Left lobe of liver (tissue), 2 donors: ENCODE measurements at places on chromosomes 12 and 14. TPM values are rescaled to one million over a fixed set of nuclear protein-coding genes. Genes with fewer than 3 reads are reported as not detected.
A peak's percentile ranks its signal among the peaks of the same experiment; 100 is the strongest.

DNA sequence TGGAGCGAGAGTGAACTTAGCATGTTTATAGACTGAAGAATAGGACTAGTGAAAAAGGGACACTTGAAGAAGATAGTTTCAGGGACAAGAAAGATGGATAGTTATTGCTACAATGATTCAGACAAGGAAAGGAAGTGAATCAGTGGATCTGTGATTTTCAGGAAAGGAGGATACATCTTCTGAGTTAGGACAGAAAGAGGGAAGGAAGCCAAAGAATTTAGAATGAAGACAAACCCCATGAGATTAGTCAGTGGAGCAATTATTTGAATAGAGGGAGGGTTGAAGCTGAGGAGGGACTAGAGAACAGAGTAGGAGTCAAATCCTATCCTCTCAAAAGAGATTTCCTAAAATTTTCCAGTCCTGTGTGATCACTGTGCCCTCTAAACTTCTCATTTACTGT is 282.7 kb downstream of the AKAP6 start:
- no peak for DNase-seq

GRCh38 chr12:14699923-14700322 is 3.5 kb upstream of the GUCY2C start:
- DNase-seq: no peak

- DNase-seq: no peak
Observed at GRCh38 chr14:27134200-27134599, 536.4 kb upstream of the NOVA1 start.

DNA sequence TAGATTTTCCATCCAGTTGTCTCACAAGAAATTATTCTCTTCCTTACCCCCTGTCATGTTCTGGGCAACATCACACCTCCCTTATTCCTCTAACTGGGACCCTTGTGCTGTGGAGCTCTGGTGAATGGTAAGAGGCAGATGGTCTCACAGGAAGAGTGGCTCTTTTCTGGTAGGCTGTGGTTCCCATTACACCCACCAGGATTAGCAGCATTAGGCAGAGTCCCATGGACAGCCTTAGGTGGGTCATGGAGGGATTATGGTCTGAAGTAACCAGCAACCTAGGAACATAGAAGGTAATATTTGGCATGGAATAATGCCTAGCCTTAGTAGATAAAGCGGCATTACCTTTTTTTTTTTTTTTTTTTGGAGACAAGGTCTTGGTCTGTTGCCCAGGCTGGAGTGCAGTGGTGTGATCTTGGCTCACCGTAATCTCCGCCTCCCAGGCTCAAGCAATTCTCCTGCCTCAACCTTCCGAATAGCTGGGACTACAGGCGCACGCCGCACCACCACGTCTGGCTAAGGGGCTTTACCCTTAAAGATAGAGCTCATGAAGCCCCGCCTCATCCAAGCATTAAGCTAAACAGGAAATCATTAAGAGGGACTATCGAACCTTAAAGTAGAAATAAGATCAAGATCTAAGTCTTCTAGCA is 4.0 kb downstream of the C14orf119 start:
- DNase-seq: peak; percentile 46

DNA sequence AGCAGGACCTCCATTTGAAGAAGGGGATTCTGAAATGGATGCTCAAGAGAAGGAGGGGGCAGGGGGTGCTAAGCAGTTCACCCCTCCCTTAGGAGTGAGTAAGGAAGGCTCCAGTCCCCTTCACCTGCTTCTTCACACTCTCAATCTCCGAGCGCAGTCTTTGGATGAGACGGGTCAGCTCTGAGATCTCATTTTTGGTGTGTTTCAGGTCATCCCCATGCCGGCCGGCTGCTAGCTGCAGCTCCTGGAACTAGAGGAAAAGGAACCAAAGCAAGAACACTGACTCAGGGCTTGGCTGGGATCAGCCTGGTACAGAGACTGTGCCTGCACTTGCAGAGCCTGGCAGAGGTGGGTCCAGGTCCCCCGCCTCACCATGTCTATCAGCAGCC is 7.3 kb downstream of the KRT73 start:
- no peak for DNase-seq

- peak; percentile 90 for DNase-seq
Observed at GRCh38 chr14:70827752-70828151, 18.4 kb upstream of the MAP3K9 start.

GRCh38 chr12:38906482-38907200 is 1.2 kb upstream of the CPNE8 start:
- peak; percentile 91 for DNase-seq

DNA sequence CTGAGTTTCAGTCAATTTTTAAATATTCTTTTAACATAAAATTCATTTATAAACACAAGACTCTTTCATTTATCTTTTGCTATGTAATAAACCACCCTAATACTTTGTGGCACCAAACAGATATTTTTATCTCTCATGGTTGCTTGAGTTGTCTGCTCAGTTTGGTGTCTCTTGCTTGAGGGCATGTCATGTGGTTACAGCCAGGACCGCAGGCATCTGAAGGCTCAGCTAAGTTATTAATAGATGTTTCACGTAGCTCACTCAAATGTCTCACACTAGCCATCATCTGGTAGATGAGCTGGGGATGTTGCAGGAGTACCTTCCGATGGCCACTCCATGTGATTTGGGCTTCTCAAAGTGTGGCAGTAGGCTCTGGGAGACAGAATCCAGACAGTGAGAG is 597.8 kb downstream of the ETNK1 start:
- DNase-seq: no peak

DNA sequence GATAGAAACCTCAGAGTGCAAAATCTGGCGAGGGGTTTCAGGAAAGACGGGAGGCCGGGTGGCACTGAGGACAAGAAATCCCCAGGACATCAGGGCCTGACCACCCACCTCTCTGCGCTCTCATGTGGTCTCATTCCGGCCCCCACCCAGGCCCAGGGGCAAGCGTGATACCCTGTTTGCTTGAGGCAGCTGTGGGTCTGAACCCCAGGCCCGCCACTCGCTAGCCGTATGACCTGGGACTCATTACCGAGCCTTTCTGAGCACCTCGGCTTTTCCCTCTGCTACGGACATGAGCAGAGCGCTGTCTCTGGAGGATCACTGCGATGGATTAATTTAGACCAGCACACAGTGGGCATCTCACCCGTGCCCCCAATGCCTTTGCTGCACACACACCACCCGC is 25.5 kb upstream of the BCDIN3D start:
- no peak for DNase-seq

- DNase-seq: no peak
Observed at GRCh38 chr12:3149515-3150307, 72.5 kb downstream of the TSPAN9 start.

DNA sequence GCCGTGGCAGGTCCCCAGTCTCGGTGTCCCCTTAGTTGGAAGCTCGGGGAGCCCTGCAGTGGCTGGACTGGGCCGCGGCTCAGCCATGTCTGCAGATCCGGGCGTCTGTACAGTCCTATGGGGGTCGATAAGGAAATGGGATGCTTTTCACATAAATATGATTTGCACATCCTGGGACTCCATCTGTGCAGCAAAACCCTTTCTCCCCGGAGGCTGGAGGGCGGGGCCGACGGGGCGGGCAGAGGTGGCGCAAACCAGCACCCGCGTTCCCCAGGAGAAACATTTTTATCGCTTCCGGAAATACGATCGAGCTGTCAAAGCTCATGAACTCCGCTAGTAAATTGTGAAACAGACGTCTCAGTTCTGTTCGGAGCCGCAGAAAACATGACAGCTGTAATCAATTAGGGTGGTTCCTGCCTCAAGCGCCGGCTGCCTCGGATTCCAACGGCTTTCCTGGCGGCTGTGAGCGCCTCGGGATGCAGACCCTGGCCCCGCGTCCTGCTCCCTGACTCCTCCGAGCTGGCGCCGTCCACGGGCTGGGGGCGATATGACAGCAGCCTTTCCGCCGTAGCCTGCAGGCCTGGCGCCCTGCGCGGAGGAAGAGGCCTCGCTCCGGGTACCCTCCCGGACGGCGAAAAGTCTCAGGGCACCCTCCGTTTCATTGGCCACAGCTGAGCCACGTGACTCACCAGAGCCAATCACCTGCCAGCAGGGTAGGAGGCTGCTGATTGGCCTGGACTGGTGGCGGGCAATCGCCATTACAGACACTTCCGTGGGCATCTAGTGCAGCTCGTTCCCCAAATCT is 23.0 kb downstream of the DIO3 start:
- no peak for DNase-seq

GRCh38 chr12:69406217-69406616 is 46.7 kb downstream of the YEATS4 start:
- no peak for DNase-seq

- no peak for DNase-seq
Observed at GRCh38 chr12:24948420-24948756, 513 bp downstream of the BCAT1 start.

- no peak for DNase-seq
Observed at GRCh38 chr14:99359906-99360305, 87.9 kb upstream of the BCL11B start.

- no peak for DNase-seq
Observed at GRCh38 chr14:95490727-95491451, 25.6 kb downstream of the SYNE3 start.

- DNase-seq: no peak
Observed at GRCh38 chr14:55440385-55440784, at the start of gene TBPL2. Gene TBPL2, minus strand, starts transcription at chr14:55440616. Its CDS starts 167 bp downstream, at chr14:55440449.

GRCh38 chr14:49049711-49050110 is 536.5 kb downstream of the RPS29 start:
- no peak for DNase-seq

DNA sequence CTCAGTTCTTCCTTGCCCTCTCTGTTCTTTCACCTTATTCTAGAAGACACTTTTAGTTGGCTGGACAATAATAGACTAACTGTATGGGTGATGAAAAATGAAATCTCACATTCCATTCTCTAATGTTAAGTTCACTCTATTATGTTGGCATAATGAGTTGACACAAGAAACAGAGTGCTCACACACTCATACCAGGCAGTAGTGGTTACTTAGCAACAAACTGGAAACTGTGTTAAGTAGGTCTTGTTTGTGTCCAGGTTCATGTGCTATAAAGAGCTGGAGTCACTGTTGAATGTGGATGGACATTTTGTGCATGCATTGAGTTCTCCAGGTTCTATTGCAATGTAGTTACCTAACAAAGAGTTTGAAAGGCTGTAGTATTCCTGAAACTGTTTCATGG is 16.9 kb upstream of the PPP4R4 start:
- no peak for DNase-seq

GRCh38 chr14:68577802-68578541 is 214.9 kb downstream of the ZFP36L1 start:
- peak; percentile 72 for DNase-seq

GRCh38 chr14:58082011-58082410 is 70.0 kb downstream of the ARMH4 start:
- DNase-seq: no peak

GRCh38 chr12:49622501-49623141 is 740 bp upstream of the PRPF40B start:
- DNase-seq: no peak

GRCh38 chr14:85483037-85483436 is 46.9 kb upstream of the FLRT2 start:
- DNase-seq: no peak

DNA sequence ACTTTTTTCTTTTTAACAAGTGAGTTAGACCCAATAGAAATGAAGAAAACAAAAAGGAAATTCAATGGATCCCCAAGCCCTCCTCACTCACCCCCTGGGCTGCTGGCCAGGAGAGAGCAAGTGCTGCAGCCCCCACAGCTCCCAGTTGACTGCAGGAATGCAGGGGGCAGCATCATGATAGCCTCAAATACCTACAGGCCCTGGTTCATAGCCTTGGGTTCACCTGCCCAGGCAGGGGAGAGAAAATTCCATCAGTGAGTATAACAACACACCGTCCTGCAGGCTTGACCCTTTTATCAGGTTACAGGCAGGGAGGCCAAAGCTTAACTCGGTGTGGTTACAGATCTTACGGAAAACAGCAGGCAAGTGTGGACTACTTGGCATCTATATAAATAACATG is 76.3 kb downstream of the PHLDA1 start:
- DNase-seq: no peak

DNA sequence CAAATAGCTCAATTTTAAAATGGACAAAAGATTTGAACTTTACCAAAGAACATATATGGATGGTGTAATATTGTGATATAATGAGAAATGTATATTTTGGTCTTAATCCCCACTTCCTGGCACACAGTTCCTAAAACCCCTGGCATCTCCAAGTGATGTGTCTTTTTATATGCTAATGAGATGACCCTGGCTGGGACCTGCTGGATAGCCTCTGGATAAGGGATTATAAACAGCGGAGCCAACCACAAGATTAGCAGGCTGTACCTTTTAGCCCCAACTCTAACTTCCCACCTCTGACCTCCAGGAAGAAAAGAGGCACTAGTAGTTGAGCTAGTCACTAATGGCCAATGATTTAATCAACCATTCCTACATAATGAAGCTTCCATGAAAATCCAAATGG is 130.0 kb downstream of the DPF3 start:
- DNase-seq: no peak

DNA sequence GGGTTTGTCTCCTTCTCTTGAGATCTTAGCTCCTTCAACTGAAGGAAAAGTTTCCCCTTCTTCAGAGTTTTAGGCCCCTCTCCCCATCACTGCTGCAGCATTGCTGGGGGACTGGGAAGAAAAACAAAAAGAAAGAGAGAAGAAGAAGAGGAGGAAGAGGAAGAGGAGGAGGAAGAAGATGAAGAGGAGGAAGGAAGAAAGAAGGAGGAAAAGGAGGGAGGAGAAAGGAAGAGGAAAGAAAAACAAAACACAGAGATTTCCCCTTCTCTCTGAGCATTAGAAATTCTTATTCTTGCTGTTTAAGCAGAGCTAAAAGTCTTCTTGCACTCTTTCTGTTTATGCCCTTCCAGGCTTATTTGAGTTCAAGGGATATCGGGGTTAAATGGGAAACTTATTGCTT is 219.8 kb upstream of the AMIGO2 start:
- DNase-seq: no peak

DNA sequence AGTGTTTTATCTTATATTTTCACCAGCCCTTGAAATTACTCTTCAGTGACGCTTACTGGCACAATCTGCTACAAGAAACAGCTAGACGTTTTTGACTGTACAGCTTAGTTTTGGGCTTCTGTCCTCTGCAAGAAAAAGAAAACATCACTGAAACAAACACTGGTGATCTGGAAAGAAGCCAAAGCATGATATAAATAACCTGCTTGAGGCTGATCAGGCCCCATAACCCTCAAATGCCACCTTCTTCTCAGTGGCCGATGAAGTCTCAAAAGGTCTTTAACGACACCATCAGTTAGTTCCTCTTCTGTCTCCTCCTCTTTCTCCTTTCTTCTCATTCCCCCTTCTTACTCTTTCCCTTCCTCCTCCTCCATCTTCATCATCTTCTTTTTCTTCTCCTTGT is 942.3 kb upstream of the TMEM132C start:
- no peak for DNase-seq

GRCh38 chr12:89575374-89575773 is 49.5 kb upstream of the POC1B start:
- DNase-seq: no peak

Gene CLEC7A
- total RNA-seq: 1.2 TPM

Gene PSMA6
- total RNA-seq: 72.0 TPM

Gene SALL2
- total RNA-seq: 0.68 TPM

Gene CD163
- 52.2 TPM for total RNA-seq

Gene GUCY2C
- total RNA-seq: not detected

Gene PGF
- 2.8 TPM for total RNA-seq

Gene FOS
- 13.1 TPM for total RNA-seq

Gene TCL1B
- total RNA-seq: not detected

Gene TMCC3
- total RNA-seq: 2.6 TPM

Gene CAPRIN2
- total RNA-seq: 7.2 TPM

Gene EML5
- total RNA-seq: 0.13 TPM

Gene LRP1
- total RNA-seq: 370 TPM

Gene NKX2-1
- total RNA-seq: 0.10 TPM

Gene ACTR10
- total RNA-seq: 17.2 TPM

Gene DNAL1
- 1.6 TPM for total RNA-seq

Gene SERPINA10
- 200 TPM for total RNA-seq
